Cortex of kidney (tissue), 1 donor: ENCODE measurements at places on chromosomes 12 and 14.

GRCh38 chr14:50631408-50631821 lies 36.7 kb downstream of the SAV1 start:
- no peak for DNase-seq

DNA sequence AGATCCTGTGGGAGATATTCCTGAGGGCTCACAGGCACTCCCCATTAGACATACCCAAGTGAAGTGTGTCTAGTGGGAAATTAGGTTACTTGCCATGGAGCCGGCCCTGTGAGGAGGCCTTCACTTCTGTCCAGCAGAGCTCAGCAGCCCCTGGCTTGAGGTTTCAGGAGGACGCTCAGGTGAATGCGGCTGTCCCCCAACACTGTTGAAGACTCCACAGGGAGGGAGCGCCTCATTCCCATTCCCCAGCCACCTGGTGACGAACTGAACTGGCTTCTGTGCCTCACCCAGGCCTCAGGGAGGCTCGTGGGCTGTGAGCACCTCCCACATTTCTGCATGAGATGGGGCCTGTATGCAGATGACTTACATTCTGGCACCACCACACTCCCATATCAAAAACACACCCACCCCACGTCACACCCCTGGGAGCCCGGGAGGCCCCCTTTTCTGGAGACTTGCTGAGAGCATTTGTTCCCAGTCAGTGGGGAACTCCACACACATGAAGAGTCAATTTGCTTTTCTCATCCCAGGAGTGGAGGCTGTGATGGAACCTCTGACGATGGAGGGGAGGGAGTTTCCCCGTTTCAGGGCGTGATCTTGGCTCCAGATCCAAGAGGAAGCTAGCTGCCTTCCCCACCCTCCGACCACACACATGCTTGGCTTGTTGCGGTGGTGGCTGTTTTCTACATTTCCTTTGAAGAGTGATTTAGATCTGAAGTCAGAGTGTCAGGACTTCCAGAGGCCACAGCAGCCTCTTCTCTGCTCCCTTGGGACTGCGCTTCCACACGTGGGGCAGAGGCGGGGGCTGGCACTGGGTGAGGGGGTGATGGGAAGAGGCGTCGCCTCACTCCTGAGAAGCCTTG lies 120.7 kb downstream of the ADGRD1 start:
- DNase-seq: no peak

DNA sequence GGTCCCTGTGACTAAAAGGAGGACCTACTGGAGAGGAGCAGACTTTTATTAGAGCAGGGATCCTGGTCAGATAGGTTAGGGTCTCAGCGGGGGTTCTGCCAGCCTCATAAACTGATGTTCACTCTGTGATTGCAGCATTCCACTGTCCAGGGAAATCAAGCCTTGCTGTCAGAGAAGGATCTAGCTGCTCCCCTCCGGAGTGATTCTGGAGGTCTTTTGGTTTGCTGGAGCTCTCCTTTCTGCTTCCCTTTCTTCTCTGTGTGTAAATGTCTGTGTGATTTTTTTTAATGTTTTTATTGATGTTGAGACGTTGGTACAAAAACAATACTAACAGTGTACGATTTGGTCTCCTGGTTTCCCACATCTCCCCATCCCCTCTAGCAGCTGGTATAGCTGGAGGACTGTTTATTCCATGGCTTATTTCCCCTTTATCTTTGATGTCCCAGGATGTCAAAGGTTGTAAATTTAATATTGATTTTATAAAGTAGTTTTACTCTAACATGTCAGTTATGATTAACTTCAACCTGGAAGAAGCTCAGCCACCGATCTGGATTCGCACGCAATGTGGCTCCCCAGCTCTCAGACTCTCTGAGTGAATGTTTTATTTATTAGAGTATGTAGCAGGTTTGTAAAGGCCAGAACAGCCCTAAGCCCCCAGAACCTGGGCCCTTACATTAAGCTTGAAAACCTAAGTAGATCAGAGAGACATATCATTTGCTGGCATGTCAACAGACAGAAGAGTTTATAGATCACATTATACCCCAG lies 202.3 kb upstream of the G2E3 start:
- no peak for DNase-seq

GRCh38 chr14:78222746-78223145 lies 52.6 kb downstream of the NRXN3 start:
- DNase-seq: no peak

- DNase-seq: no peak
Measured at GRCh38 chr14:61581340-61581739, 114.0 kb upstream of the HIF1A start.

DNA sequence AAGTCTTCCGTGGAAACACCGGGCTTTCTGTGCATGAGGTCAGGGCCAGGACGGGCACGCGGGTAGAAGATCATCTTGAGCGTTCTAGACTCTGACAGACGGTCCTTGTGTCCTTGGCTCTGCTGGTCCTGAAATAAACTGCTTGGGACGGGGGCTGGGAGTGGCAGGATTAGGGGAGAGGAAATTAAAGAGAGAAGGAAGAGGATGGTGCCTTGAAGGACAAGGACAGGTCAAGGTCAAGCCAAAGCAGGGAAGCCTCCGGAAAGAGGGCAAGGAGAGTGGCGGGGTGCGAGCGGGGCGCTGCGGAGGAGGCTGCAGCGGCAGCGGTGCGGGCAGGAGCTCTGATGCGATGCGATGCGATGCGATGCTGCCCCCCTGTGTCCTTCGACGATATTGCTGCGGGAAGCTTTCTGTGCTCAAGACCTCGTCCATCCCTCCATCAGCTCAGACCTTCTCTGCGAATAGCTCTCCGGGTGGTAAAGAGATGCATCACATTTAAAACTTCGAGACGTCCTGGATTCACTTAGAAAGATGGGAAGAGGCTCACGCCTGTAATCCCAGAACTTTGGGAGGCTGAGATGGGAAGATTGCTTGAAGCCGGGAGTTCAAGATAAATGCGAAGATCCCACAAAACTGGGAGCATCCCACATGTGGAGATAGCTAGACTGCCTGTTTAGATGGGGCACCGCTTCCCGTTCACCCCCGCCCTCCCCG lies 110.1 kb upstream of the TMEM132D start:
- DNase-seq: no peak

DNA sequence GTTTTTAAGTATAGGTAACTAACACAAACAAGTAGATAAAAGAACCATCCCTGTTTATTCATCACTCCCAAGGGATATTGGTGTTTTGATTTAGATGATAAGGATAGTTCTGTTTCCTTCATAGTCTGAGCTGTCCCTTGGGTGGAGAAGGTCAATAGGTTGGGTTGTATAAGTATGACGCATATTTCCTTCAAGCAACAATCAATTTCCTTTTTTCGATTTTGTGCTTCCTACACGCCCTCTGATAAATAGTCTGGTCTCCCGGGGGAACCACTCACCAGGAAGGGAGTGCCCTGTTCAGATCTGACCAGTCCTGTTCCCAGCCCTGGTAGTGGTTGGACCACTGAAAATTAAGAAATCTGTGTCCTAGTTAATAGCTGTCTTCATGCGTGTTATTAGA lies 378.8 kb upstream of the FAR2 start:
- DNase-seq: no peak

GRCh38 chr14:59897757-59898383 lies 22.1 kb upstream of the LRRC9 start:
- no peak for DNase-seq

DNA sequence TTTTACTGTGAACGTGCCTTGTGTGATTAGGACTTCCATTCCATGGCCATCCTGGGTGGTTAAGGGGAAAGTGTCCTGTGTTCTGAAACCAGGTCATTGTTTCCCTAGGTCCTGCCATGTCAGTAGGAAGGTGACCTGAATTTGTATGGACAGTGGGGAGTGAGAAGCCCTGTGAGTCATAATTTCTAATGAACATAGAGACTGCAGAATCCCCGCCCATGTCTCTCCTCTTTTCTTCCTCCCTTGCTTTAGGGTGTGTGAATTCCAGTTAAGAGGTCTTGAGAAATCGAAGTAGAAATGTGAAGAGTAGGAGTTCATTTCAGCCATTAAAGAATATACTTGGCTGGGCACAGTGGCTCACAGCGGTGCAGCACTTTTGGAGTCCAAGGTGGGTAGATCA lies 8.1 kb downstream of the TTC9 start:
- DNase-seq: no peak

- DNase-seq: no peak
Measured at GRCh38 chr12:123269896-123270213, 1.8 kb downstream of the CDK2AP1 start.

- no peak for DNase-seq
Measured at GRCh38 chr12:122721057-122721545, 4.5 kb upstream of the HCAR3 start.

DNA sequence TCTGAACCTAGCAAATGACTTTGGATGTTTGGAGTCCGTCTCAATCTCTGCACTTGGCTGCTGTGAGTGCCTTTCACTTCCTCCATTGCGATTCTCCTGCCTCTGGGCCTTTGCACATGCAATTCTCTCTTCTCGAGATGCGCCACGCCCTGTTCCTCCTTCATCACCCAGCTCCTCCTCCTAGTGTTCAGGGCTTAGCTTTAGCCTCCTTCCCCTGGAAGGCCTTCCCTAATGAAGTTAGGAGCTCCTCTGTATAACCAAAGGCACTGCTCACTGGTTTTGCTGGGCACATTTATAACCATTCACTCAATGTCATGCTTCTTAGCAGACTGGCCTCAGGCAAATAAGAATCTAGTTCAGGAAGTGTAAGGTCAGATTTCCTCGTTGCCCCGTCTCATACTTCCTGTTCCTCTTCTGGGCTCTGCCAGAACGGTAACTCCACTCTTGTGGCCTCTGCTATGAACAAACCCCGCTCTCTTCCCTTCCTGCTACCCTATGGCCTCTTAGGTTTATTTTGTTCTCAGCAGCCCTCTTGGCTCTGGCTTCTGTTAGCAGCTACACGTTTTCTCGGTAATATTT lies 171.4 kb downstream of the CRADD start:
- DNase-seq: no peak

- DNase-seq: no peak
Measured at GRCh38 chr12:93776581-93777018, 99.4 kb downstream of the CRADD start.

DNA sequence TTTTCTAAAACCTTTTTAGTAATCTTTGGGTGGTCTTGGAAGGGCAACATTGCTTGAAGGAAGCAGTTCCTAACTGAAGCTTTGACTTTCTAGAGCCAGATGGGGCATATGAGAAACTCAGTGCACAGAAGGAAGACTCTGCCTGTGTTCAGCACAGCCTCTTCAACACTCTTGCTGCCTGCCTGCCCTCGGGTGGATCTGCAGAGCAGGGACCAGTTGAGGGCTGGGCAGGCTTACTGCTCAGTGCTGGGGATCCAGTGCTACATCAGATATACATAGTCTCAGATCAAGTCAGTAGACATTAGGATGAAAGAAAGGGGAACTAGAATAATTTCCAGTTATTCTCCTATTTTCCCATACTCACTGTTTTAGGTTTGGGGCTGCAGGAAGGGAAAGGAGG lies 29.5 kb upstream of the TMX1 start:
- no peak for DNase-seq

DNA sequence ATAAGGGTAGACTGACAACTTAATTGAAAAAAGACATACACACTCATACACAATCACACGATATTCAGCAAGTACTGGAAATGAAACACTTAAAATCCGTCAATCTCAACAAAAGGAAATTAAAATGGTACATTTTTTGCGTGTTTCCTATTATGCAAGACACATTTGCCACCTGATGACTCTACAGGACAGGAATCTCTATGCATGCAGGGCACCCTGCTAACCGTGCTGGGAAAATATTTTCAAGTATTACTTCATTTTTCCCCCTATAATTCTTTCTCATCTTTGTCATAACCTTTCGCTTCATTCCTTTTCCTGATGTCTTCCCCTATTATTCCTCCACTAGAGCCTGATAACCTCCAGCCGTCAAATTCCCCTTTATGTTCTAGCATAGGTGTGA lies 150.2 kb downstream of the TMEM132D start:
- DNase-seq: no peak

DNA sequence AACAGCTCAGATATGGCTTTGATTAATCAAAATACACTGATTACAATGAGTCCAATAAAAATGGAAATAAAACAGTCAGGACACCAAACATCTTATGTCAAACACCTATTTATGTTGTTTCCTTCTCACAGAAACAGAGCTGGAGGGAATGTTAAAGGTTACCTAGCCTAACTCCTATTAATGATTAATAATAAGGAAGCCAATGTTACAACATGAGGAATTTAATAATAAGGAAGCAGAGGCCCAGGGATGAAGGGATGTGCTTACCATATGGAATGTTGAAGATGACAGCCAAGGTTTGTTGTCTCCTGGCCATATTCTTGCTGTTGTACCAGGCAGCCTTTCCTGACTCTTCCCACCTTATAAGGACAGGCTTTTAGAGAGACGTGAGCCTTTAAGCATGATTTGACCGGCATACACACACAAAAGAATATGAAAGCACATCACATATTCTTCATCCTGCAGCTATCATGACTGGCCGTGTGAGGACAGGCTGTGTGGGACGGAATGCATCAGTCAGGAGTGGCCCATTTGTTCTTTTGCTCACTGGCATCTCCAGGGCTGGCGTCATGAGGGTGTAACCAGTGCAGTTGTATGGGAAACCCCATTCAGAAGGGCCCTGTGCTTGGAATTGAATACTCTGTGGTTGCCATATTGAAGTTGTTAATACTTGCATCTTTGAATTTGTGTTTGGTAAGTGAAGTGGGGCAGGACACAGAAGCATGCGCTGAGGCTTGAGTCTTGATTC lies 3.1 kb upstream of the GPRC5D start:
- no peak for DNase-seq

DNA sequence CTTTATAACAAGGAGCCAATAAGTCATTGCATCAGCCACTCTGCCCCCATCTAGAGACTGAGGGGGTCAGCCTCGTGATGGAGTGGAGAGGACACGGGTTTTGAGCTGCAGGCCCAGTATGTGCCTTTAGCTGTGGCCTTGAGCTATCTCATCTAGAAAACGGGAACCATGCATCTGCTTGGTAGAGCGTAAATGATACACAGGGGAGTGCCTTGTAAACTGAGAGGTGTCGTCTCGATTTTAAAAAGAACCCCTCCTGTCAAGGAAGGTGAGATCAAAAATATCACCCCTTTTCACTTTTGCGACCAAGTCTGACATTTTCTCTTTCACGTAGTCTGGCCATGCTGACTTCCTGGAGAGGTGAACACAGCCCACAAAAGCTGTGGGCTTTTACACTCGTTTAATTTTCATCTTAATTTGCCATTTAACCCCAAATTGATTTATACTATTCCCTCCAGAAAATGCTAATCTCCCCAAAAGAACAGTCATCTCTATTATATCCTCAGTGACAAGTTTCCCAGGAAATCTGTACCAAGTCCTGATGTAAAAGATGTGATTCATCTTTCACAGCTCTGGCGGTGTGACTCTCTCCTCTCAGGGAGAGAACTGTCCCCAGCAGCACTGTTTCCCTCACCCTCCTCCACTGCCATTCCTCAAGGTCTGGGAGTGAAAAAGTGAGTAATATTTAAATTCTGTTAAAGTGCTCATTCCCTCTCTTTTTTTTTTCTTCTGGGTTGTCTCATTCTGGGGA lies 30.6 kb downstream of the VCPKMT start:
- DNase-seq: no peak

DNA sequence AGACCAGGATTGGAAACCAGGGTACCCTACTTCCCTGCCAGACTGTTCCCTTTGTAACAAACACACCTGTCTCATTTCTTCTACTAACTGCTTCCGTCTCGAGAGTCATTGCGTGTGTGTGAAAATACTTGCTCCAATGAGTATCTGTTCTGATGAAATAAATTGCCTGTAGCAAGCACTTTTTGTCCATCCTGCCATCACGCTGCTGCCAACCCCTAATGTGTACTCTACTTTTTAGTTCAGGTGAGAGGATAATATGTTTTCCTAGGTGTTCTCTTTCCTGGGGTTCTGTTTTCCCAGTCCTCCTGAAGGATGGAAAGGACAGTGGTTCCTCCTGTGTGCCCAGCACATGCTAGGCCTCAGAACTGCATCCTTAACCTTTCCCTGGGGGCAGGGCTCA lies 1.0 kb downstream of the TUNAR start:
- no peak for DNase-seq
